Stimulated activated CD4-positive, alpha-beta T cell treated with anti-CD3 and anti-CD28 coated beads, Interleukin-1b, Interleukin-23, amount 100 ng/mL, for 24 hours (primary cell): ENCODE measurements at places on chromosomes 1 and 21.

DNA sequence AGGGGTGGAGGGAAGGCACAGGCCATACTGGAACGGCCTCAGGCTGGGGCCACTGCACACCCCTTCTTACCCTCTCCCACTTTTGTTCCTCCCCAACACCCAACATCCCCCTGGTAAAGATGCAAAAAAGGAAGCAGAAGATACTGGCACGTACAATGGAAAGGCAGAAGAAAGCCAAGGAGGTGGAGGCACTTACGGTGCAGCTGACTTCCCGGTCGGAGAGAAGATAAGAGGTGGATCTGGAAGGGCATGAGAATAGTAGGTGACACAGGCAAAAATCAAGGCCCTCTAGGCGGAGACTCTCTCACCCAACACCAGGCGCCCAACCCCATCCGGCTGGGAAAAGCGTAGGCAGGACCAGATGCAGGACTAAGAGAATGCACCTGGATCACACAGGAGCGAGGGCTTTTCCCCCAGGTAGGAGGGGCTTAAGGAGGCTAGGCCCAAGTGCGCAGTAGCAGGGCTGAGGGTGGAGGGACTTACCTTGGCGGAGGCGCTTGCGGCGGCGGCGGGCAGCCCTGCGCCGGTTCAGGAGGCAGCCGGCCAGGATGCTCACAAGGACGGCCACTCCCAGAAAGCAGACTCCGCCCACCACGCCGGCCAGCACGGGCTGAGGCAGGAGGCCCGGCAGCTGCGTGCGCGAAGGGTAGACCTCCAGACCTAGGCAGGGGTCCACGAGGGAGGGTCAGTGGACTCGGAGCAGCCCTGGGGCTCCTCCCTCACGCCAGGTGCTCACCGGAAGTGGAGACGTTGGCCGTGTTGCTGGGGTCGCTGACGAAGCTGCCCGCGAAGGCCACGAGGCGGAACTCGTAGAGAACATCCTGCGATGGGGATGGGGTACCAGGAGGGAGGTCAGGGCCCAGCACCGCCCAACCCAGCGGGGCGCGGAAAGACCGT, 4.1 kb upstream of the TAGLN2 start:
- DNase-seq: no peak

GRCh38 chr1:86487131-86487810, 18.5 kb downstream of the CLCA1 start:
- no peak for DNase-seq

- DNase-seq: no peak
Measured at GRCh38 chr1:93178418-93178817, 1.8 kb downstream of the TMED5 start.

- no peak for DNase-seq
Measured at GRCh38 chr1:31111290-31111951, 45.9 kb upstream of the PUM1 start.

- no peak for DNase-seq
Measured at GRCh38 chr1:17611991-17612390, 72.5 kb downstream of the ARHGEF10L start.

GRCh38 chr1:60924964-60925798, 157.2 kb upstream of the NFIA start:
- no peak for DNase-seq

DNA sequence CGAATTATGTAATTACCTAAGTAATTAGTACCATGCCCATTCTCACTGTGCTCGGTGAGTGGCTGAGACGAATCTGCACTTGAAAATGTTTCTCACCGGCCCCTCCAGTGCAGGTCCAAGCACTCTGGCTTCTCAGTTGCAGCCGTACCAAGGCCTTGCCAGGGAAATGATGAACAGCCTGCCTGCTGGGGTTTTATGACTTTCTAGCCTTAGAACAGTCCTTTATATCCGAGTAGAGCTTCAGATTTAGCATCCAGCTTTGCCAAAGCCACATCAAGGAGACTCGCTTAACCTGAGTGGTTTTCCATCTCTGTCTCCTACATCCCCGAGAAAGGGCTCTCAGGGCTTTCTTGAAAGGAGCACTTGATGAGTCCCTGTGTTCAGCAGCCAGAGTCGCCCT, 83.4 kb downstream of the GREM2 start:
- DNase-seq: no peak

DNA sequence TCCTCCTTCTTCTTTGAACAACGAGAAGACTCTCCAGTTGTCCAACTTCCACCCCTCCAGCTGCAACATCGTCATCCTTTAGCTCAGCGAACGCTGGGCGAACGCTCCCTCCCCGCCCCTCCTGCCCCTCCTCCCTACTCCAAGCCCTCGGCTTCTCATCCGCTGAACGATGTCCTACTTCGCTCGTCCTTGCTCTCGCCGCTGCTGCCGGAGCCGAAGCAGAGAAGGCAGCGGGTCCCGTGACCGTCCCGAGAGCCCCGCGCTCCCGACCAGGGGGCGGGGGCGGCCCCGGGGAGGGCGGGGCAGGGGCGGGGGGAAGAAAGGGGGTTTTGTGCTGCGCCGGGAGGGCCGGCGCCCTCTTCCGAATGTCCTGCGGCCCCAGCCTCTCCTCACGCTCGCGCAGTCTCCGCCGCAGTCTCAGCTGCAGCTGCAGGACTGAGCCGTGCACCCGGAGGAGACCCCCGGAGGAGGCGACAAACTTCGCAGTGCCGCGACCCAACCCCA, at the start of gene BCAN:
BCAN (plus strand) TSS at position 357 of the 504 bp plus-strand sequence. CDS start 3,938 bp downstream, outside the sequence.
- DNase-seq: no peak

DNA sequence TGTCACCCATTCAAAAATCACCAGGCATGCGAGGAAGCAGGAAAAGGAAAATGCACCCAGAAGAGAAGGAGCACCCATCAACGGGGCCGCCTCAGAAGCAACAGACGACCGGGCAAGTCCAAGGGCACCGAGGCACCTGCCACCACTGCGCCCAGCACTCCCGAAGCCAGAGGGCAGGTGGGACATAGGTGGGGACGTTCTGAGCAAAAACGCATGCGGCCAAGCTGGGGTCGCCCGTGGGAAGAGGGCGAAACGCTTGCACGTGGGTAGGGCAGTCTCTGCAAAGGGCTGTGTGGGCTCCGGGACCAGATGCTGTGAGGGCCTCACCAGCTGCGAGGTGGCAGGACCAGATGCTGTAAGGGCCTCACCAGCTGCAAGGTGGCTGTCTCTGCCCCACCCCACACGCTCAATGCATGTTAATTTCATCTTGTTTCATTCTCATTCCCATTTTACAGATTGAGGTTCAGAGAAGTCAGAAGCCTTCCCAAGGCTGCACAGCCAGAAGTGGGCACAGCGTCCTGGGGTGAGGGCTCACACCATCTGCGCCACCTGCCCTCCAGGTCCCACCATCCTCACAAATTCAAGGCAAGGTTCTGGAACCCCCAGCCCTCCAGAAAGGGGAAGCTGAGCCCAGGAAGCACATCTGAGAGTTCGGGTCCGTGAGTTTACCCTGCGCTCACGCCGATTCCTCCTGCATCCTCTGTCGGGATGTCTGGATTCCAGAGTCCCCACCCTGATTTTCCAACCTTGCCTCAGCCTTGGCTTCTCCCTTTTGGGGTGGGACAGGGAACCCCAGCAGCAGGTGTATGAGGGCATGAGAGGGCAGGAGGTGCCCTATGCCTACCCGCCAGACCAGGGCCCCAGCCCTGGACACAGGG, 8.2 kb upstream of the SAMD11 start:
- DNase-seq: no peak

DNA sequence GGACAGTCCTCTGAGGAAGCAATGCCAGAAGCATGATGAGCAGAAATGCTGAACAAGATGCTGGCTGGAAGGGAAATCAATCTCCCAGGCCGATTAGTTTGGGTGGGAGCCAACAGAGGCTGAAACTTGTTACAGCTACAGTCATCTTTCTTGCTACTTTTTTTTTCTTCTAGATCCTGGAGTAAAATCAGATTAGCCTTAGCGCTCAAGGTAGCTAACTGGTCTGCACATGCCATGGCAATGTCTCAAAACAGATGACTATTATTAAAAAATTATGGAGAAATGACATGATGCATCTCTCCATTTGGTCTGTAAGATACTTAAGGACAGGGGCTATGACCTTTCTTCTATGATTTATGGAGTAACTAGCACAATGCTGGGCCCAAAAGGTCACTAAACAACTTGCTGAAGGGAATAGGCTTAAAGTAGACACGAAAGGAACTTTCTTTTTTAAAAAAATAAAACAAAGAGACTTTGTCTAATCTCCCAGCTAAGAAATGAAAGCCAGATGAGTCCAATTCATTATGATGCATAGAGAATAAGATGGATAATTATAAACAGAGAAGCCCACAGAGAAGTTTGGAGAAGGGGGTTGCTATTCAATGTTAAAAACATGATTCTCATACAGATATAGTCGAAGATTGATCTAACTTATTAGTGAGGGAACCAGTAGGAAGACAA, 42.5 kb downstream of the UTP25 start:
- no peak for DNase-seq

DNA sequence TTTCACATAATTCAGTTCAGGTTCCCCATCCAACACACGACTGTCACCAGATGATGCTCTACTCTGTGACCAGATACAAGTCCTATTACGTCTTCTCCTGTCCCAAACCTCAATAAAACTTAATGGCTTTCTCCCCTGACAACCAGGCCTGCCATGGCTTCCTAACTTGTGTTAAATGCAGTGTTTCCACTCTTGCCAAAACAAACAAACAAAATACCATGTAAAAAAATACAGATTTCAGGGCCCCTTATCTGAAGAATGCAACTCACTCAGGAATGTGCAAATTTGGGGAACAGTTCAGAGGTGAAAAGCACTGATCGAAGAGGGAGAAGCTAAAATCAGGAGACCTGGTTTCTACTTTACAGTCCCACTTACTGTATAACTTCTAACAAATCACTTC, 863 bp upstream of the NUF2 start:
- no peak for DNase-seq

GRCh38 chr1:8809342-8809736, 8.1 kb downstream of the RERE start:
- DNase-seq: no peak

- no peak for DNase-seq
Measured at GRCh38 chr1:193588311-193589082, 402.1 kb upstream of the B3GALT2 start.

DNA sequence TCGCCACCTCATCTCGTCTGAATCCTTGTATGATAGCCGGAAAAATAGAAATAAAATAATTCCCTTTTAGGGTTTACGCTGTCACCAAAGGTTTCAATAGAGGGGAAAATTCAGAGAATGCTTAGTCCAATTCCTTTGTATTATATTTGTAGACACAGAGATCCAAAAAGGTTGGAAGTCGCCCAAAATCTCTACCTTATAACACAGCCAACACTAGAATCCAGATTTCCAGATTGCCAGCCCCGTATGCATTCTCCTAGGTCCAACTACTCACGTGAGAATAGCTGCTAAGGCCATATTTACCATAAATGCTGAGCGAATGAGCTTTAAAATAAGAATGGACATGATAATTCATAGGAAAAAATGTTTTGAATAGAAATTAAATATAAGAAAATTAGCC, 124.5 kb downstream of the KCNK1 start:
- DNase-seq: no peak

GRCh38 chr1:178094739-178095645, 1.1 kb downstream of the RASAL2 start:
- no peak for DNase-seq

DNA sequence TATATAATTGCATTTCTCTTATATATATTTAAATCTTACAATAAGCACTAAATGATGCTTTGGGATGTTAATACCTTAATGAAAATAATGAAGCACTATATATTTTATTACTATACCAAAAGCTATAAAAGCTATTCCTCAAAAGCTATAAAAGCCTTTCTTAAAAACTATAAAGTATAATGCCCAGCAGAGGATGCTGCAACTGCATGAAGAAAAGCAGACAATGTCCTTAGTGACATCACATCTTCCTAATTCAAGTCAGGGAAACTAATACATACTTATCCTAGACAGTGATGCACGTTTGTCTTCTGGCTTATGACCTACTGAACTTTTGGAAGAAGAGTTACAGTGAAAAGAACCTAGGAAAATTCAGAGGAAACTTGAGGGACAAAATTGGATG, 13.6 kb upstream of the C1orf185 start:
- DNase-seq: no peak

- no peak for DNase-seq
Measured at GRCh38 chr1:214506972-214507431, 44.4 kb downstream of the PTPN14 start.

GRCh38 chr1:23421753-23422240, 2.8 kb downstream of the TCEA3 start:
- DNase-seq: no peak

- DNase-seq: no peak
Measured at GRCh38 chr1:227548119-227548397, 15.3 kb upstream of the ZNF678 start.
